HuH-7.5 (cell line): ENCODE measurements at places on chromosomes 1 and 21.

DNA sequence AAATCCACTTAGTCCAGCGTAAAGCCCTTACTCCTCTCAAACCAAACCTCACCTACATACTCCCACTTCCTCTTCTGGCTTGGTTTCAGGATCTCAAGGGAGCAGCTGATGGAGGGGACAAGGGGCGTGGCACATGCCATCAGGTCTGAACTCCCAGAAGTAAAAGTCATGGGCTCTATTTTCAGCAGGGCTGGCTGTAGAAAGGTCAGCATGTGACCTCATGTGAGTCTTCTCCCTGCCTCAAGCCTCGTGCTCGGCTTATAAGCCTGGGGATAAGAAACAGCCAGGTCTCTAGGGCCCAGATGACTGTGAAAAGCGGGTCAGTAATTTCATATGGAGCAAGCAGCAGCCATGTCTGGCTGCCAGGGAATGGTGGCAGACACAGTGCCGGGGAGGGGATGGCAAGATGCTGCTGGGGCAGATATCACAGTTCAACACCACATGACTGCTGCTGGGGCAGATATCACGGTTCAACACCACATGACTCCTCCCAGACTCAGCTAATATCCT lies 227.9 kb downstream of the KCNH1 start:
- DNase-seq, result no peak

- no peak for DNase-seq
Measured at GRCh38 chr1:229059671-229060539, 211.0 kb upstream of the RAB4A start.

DNA sequence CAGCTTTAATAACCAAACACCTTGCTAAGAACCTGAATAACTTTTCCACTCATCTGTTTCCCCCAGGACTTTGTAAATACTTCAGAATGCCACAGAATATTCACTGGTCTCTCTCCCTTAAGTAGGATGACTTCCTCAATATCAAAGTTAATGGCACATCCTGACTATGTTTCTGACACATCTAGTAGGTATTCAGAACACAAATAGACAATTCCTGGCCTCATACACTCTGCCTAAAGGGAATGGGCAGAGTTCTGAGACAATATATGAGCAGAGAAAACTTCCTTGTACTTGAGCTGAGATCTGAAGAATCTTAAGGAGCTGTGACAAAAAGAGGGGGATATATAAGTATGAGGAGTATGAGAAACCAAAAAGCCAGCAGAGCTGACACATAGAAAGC lies 34.8 kb downstream of the ANKRD13C start:
- DNase-seq, result no peak

GRCh38 chr1:117685936-117686806 lies 80.3 kb downstream of the TENT5C start:
- DNase-seq, result no peak

- no peak for DNase-seq
Measured at GRCh38 chr1:94250341-94250740, 13.0 kb upstream of the ARHGAP29 start.

- no peak for DNase-seq
Measured at GRCh38 chr1:244826712-244827111, 8.7 kb upstream of the COX20 start.
